ENCODE measurements at places on chromosomes 1 and 21.
A peak's percentile ranks its signal among the peaks of the same experiment; 100 is the strongest.

GRCh38 chr1:232459087-232459486, 170.8 kb downstream of the SIPA1L2 start:
- DNase-seq, result no peak

GRCh38 chr1:67815303-67816094, 17.8 kb downstream of the GNG12 start:
- DNase-seq, result no peak

DNA sequence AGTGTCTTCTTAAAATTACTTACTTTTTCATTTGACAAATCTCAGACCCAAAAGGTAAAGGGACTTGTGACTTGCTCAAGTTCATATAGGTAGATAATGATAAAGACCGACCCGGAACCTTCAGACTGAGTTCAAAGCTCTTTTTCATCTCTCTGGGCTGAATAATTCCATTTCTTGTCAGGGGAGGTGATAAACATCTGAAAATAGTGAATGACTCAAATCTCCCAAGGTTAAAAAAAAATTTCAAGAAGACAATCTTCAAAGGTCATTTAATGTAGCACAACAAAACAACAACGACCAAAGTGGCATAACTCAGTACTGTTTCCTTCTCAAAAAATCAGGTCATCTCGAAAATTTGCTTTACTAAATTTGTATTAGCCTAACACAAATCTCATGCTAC, 20.6 kb downstream of the LUZP1 start:
- no peak for DNase-seq

DNA sequence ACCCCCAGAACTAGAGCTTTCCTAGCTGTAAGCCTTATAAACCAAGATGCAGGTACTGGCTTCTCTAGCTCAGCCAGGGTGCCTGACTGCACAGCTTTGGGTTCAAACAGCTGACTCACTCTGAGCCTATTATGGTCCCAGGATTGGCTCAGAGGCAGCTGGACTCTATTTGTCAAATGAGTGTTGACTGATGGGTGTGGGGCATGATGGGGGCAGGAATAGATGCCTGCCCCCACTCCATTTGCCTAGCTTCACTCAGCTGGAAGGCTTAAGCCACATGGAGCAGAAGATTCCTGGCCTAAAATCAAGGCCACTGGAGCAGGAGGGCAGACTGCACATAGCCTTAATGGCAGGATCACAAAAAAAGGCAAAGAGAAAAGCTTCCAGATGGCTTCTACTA, 90.5 kb downstream of the PIK3R3 start:
- peak; percentile 4 for DNase-seq

GRCh38 chr1:234968451-234968850, 160.2 kb downstream of the TOMM20 start:
- no peak for DNase-seq

DNA sequence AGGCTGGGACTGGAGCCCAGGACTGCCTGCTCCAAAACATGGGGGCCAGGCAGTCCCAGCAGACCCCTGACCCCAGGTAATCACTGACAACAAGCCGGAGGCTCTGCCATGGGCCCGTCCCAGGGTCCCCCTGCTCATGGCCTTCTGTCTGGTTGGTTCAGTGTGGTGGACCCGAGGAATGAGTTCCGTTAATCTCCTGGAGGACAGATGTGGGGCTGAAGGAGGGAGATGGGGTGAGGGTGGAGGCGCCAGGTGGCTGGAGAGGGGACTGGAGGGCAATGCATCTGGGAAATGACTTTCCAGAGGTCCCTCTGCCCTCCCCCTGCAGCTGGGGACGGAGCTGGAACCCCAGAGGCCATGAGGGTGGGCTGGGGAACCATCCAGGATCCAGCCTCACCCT, 103.2 kb downstream of the EBNA1BP2 start:
- DNase-seq, result no peak

DNA sequence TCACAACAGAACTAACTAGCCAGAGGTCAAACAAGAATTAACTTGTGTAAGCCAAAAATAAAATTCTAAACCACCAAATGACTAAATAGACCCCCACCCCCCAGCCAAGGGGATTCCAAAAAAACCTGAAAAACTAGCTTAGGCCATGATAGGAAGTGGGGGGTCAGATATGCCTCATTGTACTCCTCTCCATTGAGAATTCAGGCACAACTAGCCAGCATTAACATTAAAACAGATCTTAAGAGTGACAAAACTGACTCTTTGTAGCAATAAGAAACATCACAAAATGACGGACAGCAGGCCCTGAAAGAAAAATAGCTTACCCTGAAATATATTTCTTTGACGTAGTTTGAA, 103.0 kb upstream of the ETV3 start:
- DNase-seq, result no peak

GRCh38 chr21:45950740-45951515, 30.6 kb upstream of the COL6A1 start:
- peak; percentile 18 for DNase-seq

- no peak for DNase-seq
These were observed 55.4 kb downstream of the UBIAD1 start for GRCh38 chr1:11328444-11328843.

DNA sequence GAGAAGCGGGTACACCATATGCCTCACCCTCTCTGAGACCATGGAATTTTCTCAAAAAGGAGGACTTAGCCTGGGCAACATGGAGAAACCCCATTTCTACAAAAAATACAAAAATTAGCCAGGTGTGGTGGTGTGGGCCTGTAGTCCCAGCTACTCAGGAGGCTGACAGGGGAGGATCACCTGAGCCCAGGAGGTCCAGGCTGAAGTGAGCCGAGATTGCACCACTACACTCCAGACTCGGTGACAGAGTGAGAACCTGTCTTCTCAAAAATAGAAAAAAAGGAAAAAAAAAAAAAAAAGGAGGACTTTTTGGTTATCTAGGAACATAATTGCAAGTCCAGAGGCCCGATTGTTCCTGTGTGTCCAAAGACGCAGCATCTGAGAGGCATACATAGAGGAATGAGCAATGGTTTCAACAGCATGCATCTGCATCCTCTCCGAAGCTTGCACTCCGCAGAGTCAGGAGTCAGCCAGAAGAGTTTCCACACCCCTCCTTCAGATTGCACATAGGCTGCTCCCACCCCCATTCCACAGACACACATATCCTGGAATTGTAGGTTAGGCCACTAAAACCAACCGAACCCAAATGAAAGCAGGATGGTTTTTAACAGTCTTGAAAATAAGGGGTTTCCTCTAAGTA, 2.5 kb upstream of the TBX15 start:
- no peak for DNase-seq

DNA sequence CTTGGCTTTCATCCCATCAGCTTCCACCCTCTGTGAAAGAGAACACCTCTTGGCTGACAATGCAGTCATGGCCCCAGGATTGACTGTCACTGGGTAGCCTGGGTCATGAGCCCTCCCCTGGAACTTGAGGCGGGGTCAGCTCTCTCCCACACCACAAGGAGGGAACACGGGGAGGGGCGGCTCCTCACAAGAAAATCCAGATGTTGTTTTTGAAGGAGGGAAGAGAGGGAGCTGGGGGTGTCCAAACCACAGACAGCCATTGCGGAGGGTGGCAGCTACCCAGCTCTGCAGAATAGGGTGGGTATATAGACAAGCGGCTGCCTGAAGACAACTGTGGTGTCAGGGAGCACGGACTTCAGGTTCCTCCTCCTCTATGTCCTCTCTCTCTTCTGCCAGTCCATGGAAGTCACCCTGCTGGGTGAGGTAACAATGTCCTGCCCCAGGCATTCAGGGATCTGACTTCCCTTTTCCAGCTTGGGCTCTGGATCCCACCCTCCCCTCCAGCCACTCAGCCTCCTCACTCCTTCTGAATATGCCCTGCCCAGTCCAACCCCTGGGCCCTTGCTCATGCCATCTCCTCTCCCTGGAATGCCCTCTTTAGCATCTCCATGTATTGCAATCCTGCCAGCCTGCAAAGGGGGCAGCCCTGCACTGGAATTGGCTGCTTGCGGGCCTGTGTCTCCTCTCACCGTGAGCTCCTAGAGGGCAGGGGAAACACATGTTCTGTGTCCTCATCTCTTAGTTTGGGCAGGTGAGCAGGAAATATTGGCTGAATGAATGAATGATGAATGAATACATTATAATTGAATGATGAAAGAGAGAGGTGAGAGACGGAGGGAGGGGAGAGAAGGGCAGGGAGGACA, 60.9 kb upstream of the RUNX3 start:
- DNase-seq, result no peak

DNA sequence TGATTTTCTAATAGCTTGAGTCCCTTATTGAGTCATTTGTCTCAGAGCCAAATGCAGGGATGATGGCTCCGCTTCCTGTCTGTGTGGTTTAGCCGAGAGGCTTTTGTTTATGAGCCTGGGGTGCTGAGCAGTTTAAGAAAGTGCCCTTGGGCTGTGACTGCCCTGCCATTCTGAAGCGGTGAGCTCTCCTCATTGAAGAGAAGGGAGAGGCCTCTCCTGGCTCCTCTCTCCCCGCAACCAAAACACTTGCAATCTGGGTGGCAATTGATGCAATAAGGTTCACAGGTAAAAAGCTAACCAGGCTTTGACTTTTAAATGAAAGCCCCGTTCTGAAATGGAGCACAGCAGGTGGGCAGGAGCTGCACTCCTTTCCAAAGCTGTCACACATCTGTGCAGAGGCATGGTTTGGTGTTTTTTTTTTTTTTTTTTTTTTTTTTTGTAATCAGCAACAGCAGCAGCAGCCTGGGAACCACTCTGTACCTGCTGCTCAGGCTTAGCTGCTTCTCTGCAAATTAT, 403.7 kb downstream of the SIPA1L2 start:
- peak; percentile 44 for DNase-seq

GRCh38 chr21:44962403-44962966, 22.7 kb downstream of the SLX9 start:
- DNase-seq, result peak; percentile 94

DNA sequence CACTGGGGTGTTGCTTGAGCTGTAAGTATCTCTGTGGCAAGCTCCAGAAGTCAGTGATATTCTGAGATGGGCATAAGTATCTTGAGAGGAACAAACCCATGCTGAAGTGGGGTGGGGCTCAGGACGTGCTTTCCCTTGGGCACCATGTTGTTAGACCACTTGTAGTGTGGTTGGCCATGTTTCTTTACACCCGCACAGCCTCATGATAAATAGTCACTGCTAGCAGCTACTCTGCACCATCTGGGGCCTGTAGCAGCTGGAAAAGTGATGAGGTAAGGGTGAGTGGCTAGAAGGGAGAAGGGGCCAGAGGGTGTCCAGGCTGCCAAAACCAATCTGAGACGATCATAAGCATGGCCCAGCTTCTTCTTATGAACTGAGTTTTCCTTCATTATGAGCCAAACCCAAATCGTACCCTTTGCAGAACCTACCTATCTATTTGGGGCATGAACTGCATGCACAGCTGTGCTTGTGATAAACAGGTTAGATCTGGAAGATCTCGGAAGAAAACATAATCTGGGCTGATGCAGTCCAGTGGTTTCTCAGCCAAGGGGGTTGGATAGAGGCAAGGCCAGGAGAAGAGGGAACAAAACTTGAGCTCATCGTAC, 91.9 kb upstream of the IRF2BP2 start:
- DNase-seq, result no peak

- DNase-seq, result no peak
These were observed 5.0 kb upstream of the ILDR2 start for GRCh38 chr1:166980383-166980782.

Data from fibroblast of skin of left quadriceps (primary cell).